ENCODE measurements at places on chromosomes 3 and 15.

- DNase-seq, result no peak
These were observed 279.6 kb downstream of the KLF13 start for GRCh38 chr15:31606194-31606669.

DNA sequence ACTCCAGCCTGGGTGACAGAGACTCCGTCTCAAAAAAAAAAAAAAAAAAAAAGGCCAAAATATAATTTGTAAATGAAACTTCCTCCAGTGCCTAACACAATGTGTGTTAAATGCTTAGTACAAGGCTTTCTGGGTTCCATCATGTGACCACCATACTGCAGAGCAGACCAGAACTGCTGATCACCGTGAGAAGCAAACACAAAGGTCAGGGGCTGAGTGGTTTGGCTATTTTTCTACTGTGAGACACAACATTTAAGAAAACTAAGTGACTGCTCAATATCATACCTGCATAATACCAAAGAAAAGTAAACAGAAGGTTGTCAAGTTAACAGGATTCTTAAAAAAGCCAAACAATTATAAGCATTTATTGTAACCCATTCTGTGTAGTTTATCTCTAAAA, 13.2 kb downstream of the ABCC5 start:
- DNase-seq, result no peak

- no peak for DNase-seq
These were observed 8.6 kb upstream of the ZNF621 start for GRCh38 chr3:40516201-40516600.

DNA sequence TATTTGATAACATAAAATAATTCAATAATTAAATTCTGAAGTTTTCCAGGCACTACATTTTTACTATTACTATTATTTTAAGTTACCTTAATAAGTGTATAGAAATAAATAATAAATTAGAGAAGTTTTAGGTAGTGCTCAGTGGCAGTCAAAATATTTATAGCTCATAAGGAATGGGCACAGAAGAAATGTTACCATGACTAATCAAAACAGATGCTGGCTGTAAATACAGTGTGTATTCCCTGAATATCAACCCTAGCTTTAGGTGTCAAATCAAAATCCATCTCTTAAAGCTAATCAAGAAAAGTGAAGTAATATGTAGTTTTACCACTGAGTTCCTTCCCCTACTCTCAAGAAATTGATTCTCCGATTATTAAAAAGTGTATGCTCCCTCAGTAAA, 35.5 kb downstream of the ZBTB20 start:
- DNase-seq, result no peak

DNA sequence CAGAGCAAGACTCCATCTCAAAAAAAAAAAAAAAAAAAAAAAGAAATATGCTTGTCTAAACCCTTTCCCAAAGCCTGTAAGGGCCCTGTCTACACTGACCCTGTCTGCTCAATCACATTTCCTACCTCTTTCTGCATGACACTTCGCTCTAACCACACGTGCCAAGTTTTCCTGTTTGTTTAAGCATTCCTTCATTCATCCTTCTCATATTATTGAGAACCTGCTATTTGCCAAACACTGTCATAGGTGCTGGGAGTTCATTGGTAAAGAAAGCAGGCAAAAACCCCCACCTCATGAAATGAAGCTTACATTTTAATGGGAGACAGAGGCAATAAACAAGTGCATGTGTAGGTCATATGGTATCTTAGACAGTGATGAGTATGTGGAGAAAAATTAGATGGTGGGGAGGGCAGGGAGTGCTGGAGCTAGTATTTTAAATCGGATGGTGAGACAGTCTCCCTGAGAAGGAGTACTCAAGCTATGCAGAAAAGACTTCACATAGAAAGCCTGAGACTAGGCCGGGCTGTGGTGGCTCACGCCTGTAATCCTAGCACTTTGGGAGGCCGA, 48.0 kb downstream of the B3GNT5 start:
- DNase-seq, result no peak

DNA sequence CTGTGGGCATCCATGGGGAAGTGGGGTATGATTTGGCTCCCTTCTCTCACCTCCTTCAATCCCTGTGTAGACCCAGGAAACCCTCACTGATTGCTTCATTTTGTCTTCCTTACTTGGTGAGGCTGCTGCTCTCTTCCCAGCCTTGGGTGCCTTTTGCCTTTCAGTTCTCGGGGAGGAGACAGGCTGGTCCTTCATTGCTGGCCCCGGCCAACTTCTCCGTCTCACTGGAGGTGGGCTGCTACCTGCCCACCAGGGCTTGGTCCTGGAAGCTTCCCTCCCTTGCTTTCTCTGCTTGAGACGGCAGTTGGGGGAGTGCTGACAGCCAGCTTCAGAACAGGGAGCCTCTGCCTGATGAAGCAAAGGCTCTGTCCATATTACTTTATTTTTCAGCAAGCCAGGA, 4.7 kb downstream of the FOXL2 start:
- DNase-seq, result no peak

DNA sequence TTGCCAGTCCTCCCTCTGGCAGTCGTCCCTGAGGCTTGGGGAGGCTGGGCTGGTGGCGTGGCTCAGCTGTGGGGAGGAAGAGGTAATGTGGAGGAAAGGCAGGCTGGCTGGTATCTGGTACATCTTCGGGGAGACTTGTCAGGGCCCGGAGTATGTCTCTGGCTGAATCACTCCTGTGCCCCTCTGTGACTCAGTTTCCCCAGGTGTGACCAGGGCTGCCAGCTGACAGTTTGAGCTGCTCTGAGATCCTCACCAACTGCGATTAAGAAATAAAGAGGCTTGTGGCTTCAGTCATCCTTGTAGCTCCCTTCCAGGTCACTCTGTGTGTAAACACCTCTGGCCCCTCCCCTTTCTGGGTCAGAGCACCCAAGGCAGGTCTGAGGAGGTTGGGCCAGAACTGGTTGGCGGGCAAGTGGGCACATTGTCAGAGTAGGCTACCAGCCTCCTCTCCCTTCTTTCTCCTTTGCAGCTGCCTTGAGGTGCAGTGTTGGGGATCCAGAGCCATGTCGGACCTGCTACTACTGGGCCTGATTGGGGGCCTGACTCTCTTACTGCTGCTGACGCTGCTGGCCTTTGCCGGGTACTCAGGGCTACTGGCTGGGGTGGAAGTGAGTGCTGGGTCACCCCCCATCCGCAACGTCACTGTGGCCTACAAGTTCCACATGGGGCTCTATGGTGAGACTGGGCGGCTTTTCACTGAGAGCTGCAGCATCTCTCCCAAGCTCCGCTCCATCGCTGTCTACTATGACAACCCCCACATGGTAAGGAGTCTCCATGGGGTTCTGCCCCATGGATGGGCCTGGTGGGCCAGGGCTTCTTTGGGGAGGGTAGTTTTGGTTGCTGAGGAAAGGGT, 3.0 kb downstream of the TEX264 start:
- DNase-seq, result no peak
